ENCODE measurements at places on chromosomes 4 and X.

DNA sequence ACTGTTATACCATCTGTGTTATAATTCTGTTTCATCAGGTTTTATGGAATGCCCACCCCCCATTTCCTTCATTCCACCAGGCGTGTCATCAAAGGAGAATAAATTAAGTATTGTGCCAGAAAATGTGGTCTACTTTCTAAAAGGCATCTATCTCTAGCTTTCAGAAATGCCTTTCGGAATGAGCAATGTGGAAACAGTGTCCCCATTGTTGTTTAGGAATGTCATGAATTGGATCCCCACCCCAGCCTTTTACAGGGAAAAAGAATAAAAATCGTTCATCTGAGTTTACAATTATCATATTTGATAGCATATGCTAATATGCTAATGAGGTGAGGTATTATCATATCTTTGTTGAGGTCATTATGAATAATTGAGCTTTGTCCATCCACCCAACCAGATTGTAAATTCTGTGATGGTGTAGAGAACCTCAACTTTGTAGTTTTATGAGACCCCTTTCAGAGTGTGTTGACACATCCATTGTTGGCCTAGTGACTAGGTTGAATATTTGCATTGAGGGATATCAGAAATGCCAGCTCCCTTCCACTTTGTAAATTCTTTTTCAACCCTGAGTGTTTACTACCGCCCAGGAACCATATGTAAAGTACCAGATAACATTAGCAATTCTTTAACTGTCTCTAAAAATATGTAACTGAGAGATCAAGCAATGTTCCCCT is 56.2 kb upstream of the CCDC160 start:
- no peak for DNase-seq

DNA sequence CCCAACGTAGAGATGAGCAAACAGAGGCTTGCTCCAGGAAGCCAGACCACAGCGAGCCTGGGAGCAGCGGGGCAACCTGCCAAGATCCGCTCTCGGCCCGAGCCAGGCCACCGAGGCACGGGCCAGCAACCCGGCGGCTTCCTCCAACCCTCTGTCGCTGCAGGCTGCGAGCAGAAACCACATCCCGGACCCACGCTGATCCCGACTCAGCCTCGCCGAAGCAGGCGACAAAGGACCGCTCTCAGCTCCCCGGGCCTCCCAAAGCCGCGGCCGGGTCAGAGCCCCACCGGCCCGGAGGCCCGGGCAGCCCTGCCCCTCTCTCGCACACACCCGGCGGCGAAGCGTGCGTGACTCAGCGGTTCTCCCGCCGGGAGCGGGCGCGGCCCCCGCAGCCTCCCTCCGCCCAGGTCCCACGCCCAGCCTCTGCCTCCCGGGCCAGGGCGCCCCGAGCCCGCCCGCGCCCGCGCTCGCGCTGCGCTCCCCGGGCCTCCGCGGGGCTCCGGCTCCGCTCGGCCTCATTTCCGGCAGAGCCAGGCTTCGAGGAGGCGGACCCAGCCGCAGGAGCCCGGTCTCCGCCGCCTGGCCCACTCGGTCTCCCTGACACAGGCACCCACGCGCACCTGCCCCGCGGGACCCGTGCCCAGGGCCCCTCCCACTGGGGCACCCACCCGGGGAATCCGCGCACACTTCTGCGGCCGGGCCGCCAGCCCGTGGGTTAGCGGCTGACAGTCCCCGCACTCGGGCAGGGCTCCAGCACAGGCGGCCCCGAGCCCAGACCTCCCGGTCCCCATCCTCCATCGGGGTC is 1.7 kb downstream of the PPP2R2C start:
- no peak for DNase-seq

- no peak for DNase-seq
These were observed 79.4 kb downstream of the SYNPO2 start for GRCh38 chr4:118968005-118968404.

GRCh38 chr4:114512595-114513295 is 85.9 kb upstream of the UGT8 start:
- DNase-seq = no peak

GRCh38 chr4:142473218-142473959 is 372.7 kb downstream of the INPP4B start:
- no peak for DNase-seq

GRCh38 chr4:56681853-56682525 is 893 bp upstream of the HOPX start:
- no peak for DNase-seq

GRCh38 chrX:115649461-115650063 is 88.6 kb downstream of the PLS3 start:
- DNase-seq = no peak

- DNase-seq = no peak
These were observed at the start of gene RAB33A for GRCh38 chrX:130171446-130172126. TSS of gene RAB33A (plus strand) at chrX:130171962. CDS start at chrX:130172063, 101 bp downstream.

DNA sequence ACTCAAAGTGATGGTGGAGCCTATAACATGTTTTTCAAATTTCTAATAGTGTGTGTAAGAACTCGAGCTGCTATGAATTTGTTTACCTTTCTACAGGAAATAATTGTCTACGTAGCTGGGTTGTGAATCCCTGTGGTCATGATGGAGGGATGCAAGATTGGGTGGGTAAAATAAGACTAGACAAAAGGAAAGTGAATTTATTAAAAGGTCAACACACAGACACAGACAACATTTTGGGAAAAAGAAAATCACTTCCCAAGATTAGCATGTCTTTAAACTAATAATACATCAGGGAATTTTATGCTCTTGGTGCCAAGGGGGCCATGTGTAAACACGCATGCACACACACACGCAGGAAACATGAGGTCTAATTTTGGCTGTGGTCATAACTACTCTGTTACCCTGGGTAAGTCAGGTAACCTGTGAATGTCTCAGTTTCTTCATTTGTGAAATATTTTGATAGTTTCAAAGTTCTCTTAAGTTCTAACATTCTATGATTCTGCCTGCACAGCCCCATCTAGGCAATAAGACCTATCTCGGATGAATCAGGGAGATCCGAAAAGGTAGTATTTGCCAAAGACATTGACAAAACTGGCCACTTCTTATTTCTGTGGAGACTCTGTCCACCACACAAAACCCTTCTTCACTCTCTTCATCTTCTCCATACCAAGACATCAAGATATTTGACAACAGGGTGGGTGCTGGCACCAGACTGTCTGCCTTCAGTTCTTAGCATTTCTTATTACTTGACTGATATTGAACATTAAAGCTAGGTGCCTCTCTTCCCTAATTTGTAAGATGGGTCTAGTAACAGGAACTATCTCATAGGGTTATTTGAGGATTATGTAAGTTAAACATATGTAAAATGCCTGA is 1.6 kb upstream of the UNC5C start:
- DNase-seq = no peak

GRCh38 chr4:168600796-168601583 is 104.1 kb downstream of the PALLD start:
- DNase-seq = no peak

- DNase-seq = no peak
These were observed 19.1 kb downstream of the C4orf17 start for GRCh38 chr4:99529956-99530355.

DNA sequence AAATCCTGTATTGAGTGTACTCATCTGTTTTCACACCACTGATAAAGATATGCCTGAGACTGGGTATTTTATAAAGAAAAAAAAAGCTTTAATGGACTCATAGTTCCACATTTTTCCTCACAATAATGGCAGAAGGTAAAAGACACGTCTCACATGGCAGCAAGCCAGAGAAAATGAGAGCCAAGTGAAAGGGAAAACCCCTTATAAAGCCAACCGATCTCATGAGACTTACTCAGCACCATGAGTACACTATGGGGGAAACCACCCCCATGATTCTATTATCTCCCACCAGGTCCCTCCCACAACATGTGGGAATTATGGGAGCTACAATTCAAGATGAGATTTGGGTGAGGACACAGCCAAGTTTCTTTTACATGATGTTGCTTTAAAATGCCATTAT is 171.9 kb downstream of the GALNTL6 start:
- no peak for DNase-seq

DNA sequence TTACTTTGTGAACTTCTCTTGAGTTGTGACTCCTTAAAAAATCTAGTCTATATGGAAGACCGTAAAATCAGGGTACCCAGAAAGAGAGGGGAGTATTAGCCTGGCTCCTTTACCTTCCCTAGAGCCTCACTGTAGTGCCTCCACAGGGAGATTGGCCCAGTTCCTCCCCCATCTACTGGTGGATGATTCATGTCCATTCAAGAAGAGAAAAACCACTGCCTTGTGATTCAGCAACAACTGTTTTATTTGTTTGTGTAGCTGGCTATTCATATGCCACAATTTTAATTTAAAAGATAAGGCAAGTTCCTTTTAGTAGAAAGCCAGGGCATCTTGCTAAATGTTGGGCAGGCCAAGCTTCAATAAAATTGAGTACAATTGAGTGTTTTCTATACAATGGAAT is 221.8 kb upstream of the KCNIP4 start:
- DNase-seq = no peak

- no peak for DNase-seq
These were observed 118.5 kb upstream of the OTUD4 start for GRCh38 chr4:145298885-145299284.

DNA sequence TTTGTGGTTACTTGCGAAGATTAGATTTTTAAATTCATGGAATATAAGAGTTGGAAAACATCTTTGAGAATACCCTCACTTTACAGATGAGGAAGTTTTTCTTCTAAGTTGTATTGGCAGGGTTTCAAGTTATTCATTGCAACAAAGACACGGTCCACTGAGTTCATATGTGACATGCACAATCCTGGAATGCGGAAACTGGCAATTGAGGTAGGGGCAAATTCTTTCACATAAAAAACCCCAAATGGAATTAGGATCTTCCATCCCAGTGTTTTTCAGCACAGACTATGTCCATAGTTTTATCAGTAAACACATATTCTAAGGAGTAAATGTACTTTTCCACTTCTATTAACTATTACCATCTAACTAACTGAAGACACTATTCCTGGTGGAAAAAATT is 81.8 kb upstream of the NAP1L5 start:
- DNase-seq = no peak

- no peak for DNase-seq
These were observed 181.6 kb downstream of the NAF1 start for GRCh38 chr4:162985131-162985530.

DNA sequence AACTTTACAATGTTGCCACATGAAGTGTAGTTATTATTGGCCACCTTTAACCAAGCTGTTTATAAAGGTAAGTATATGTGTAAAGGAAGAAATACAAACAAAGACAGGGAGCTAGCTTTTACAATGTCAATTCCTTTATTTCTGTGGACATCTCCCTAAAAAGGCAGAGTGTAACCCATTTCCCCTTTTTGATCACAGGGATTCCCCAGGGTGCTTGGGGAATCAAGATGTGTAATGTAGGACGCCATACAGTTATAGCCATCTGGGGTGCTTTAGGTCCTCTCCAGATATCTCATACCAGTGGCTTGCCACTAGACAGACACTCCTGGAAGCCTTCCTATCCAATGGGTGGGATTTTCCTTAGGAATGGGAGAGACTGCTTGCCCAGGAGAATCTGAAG is 4.2 kb upstream of the CUL4B start:
- DNase-seq = no peak

DNA sequence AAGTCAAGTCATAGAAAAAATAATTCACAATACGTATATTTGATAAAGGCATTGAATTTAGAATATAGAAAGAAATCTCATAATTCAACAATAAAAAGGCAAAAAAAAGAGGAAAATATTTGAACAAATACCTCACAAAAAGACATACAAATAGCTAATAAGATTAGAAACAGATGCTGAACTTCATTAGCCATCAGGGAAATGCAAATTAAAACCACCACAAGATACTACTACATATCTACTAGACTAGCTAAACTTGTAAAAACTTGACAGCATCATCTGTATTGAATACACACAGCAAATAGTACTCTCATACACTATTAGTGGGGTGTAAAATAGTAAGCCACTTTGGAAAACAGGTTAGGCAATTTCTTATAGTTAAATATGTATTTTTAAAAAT is 128.7 kb upstream of the TLL1 start:
- no peak for DNase-seq

GRCh38 chr4:17786567-17786966 is 5.1 kb upstream of the FAM184B start:
- no peak for DNase-seq

GRCh38 chr4:38133711-38134480 is 173.7 kb downstream of the PTTG2 start:
- no peak for DNase-seq

DNA sequence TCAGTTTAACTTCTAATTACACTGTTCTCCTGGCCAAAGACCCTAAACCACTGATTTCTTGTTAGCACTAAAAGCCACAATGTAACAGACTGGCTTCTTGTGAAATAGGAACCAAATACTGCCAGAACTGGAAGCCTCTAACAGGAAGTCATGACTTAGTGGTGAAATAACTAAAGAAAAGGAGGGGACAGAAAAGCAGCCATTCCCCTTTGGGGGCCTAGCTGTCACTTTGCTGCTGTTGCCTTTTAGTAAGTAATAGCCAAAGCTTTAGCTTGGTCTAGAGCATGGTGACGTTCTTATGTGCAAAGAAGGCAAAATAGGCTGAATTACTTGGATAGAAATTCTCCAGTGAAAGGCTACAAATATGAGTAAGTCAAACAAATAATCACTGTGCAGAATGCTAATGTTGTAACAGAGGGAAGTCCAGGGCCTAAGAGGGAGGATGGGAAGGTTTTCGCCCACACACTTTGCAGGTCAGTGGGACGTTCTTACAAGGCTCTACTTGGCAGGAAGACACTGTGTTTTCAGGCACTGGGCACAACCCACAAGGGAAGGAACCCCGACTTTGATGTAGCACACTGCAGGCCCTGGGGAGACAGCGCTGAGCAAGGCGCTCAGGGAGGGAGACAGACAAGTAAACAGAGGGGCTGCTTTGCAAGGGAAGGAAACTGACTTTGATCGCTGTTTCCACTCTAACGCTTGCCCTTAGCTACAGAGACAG is 16.7 kb downstream of the GAB3 start:
- no peak for DNase-seq

- no peak for DNase-seq
These were observed 35.0 kb downstream of the NUDT11 start for GRCh38 chrX:51461053-51462044.

GRCh38 chr4:10552591-10553280 is 95.5 kb upstream of the ZNF518B start:
- no peak for DNase-seq

DNA sequence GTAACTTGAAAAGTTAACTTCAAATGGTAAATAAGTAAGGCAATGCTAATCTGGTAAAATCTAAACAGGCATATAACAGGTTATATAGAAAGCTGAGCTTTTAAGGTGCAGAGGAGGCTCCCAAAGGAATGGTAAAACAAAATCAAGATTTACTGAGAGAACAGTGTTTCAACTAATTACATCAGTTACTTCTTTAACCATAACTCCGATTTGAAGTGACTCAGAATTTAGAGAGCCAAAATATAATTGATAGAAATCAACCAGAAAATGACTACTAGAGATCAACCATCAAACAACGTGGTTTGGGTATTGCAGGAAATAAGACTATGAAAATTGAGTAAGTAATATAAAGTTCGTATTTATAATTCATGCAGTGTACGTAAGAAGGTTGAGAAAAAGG is 6.9 kb downstream of the G3BP2 start:
- no peak for DNase-seq

- no peak for DNase-seq
These were observed 4.9 kb downstream of the HUWE1 start for GRCh38 chrX:53681661-53682060.

All from SHP77 treated with DMSO at 0.1 percent for 48 hours (cell line).